Mesothelial cell of epicardium (in vitro differentiated cells): ENCODE measurements at places on chromosomes 2 and 18.

DNA sequence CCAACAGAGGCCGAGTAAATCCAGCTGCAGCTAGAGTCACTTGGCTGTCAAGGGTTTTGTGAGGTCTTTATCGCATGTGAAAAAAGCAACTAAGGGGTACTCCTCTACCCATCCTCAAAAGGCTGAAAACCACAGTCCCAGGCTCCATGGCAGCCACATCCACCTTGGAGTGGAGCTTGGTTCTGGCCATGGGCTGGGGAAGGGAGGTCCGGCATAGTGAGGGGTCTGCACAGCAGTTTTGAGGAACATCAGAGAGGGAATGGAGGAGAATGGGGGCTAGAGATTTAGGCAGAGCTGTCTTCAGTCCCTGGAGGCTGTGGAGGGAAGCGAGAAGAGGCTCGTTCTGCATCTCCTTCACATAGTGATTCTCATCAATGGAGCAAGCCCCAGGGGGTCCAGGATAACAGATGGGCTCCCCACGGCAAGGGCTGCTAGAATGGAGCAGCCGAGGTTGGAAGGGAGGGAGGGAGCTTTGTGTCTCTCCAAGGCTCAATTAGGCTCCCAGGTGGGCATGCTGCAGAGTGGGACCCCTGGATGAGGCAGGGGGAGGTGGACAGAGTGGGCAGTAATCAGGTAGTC is 21.0 kb downstream of the MROH2A start:
- H3K4me3 ChIP-seq = no peak overlapping the region
- DNase-seq = no peak
- H3K36me3 ChIP-seq = no peaks in the 10 kb centered on the region

DNA sequence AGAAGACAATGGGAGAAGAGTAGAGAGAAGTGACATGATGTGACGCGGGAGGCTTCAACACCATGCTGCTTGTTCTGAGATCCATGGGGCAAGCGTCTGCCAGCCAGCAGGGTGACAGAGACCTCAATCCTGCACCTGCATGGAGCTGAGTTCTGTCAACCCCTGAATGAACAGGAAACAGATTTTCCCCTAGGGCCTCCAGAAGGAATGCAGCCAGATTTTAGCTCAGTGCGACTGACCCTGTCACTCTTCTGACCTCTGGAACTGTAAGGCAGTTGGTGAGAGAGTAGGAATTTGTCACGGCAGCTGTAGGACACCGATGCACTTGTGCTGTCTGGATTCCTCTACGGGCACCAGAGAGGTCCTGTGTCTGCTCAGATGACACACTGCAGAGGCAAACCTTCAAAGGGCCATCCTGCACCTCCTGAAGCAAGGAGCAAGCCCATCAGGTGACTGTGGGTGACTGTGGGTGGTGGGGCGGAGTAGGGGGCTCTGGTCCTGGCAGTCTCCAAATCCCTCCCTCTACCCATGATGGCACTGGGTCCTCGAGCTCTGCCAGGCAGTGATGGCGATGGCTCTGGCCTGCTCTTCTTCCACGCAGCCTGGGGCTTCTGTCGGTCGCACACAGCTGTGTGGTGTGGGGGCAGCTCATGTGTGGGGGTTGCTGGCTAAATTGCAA is 194.3 kb upstream of the TWIST2 start:
- no peaks in the 10 kb centered on the region for H3K36me3 ChIP-seq
- peaks cover 45% of the 10 kb centered on the region for H3K4me1 ChIP-seq
- no peak overlapping the region for H3K4me3 ChIP-seq
- no peak overlapping the region for H3K27ac ChIP-seq
- DNase-seq = no peak
- no peaks in the 10 kb centered on the region for H3K27me3 ChIP-seq

DNA sequence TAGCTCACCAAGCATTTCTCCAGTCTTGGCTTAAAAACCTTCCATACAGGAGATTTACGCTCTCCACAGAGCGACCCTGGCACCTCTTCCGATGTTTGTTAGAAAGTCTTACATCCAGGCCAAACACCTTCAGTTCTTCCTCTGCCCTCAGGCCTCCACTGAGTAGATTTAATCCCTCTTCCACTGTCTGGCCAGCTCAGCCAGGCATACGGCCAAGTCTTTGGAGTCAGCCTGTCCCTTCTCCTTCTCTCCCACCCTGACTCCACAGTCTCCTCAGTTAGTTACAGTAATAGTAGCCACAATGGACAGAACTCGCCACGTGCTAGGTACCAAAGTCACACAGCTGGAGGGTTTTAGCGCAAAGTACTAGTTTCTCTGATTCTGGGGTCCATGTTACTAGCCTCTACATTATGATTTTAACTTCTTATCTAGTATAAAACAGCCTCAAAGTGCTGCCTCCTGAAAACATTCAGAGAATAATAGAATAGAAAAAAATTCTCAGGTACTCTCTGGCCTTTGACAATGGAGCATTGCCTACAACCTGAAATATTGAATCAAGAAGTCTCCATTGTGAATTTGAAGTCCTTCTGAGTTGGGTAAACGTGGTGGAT is 39.5 kb downstream of the THNSL2 start:
- no peak overlapping the region for H3K4me3 ChIP-seq
- no peaks in the 10 kb centered on the region for H3K36me3 ChIP-seq
- H3K27me3 ChIP-seq = no peaks in the 10 kb centered on the region
- H3K4me1 ChIP-seq = peaks cover 16% of the 10 kb centered on the region

DNA sequence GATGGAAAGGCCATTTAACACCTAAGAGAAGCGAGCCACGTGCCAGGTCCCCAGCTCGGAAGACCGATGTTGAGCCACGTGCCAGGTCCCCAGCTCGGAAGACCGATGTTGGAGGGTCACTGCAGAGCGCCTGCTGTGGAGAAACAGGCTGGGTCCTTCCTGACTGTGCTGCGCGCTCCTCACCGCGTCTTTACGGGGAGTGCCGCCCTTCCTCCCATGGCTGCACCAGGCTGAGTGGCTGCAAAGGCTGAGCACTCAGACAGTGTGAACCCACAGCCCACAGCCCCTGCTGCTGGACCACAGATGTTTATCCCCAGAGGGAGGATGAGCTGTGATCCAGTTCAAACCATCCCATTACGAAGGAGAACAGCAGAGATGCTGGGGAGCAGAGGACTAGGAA is 55.7 kb downstream of the RTP5 start:
- H3K4me3 ChIP-seq = no peak overlapping the region
- no peaks in the 10 kb centered on the region for H3K4me1 ChIP-seq
- no peak for DNase-seq
- peaks cover 7% of the 10 kb centered on the region for H3K27me3 ChIP-seq
- H3K36me3 ChIP-seq = no peaks in the 10 kb centered on the region
- no peak overlapping the region for H3K27ac ChIP-seq

DNA sequence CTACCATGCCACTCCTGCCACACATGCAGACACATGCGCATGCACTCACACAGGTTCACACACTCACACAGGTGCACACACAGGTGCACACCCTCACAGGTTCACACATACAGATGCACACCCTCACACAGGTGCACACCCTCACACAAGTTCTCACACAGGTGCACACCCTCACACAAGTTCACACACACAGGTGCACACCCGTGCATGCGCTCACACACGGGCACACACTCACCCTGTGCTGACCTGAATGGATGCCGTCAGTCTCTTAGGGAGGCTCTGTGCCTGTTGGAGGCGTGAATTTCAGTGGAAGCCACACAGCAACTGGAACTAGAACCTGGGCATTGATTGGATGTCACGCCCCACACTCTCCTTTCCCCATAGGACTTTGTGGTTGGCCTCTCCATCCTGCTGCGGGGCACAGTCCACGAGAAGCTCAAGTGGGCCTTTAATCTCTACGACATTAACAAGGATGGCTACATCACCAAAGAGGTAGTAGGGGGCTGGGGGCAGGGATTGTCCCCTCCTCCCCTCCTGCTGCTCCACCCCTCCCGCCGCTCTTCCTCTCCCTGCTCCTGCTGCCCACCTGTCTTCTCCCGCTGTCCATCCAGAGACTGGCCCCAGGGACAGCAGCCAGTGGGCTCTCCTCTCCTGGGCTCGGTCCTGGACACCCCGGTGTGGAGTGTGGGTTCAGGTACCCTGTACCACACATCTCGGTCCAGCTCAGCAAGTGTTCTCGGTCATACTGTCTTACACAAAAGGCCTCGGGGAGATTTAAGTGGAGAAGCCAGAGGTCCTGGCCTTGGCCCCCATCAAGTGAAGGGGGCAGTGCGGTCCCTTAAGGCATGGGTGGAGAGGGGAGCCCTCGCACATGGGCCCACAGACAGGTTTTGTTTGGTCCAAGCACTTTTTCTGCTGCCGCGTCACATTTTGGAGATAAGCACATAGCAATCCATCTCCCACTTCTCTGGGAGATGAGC is 21.0 kb upstream of the FAHD2A start:
- H3K4me3 ChIP-seq = no peak overlapping the region
- no peaks in the 10 kb centered on the region for H3K4me1 ChIP-seq
- no peaks in the 10 kb centered on the region for H3K36me3 ChIP-seq
- no peak overlapping the region for H3K27ac ChIP-seq

DNA sequence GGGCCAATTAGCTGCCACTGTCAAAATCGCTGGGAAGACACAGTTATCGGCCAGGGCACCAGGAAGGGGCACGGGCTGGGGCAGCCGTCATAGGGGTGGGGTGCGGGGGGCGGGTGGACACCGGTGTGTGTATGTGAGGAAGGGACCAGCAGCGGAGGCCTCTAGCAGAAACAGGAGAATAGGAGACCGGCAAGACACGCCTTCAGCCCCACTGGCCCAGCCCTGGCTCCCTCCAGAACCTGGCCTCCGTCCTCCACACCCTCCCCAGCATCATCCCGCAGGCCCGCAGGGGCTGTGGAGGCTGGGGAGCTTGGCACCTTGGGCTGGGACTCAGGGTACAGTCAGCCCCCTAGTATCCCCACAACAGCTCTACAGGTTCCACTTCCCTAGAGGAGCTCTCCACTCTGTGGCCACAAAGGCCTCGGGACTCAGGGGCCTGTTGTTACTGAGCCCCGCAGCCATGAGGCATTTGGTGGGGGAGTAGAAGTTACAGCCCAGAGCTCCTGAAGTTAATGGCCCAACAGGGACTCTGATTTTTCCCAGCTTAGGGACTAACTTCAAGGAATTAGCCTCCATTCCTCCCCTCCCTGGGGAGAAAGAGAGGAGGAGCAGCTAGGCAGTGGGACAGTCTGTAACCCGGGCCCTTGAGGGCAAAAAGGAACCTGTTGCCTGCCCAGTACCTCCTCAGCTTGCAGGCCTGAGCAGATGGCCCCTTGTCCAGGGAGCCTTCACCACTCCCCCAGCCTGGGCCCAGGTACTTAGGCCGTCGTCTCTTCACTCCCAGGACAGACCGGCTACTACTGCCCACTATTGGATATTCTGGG is 19.9 kb downstream of the SH2D6 start:
- DNase-seq = no peak

GRCh38 chr2:67038195-67038594 is 358.9 kb upstream of the ETAA1 start:
- no peaks in the 10 kb centered on the region for H3K36me3 ChIP-seq
- no peak overlapping the region for H3K4me3 ChIP-seq
- no peak for DNase-seq
- H3K27ac ChIP-seq = no peak overlapping the region

DNA sequence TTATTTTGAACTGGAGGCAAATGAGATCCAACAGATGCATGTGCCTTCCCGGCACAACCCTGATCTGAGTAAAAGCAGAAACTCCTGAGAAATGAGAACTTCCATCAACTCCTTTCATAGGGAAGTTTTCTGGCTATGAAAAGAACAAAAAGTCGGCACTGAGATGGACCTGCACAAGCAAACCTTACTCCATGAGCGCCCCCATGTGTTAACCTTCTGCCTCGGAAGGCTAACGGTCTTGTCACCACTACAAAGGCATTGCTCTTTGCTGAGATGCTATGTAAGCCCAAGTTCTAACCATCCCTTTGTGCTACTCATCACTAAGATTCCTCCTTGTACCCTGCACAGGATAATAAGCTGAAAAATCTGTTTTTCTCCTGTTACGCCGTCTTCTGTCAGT is 57.3 kb upstream of the SULT1C3 start:
- H3K4me3 ChIP-seq = no peak overlapping the region
- H3K4me1 ChIP-seq = no peaks in the 10 kb centered on the region
- peaks cover 3% of the 10 kb centered on the region for H3K27me3 ChIP-seq
- H3K36me3 ChIP-seq = no peaks in the 10 kb centered on the region
- no peak for DNase-seq
- H3K27ac ChIP-seq = no peak overlapping the region

GRCh38 chr2:60890393-60890707 is 9.0 kb downstream of the REL start:
- H3K4me3 ChIP-seq = no peak overlapping the region
- H3K4me1 ChIP-seq = peaks cover 23% of the 10 kb centered on the region
- no peaks in the 10 kb centered on the region for H3K27me3 ChIP-seq
- DNase-seq = no peak
- H3K27ac ChIP-seq = no peak overlapping the region

DNA sequence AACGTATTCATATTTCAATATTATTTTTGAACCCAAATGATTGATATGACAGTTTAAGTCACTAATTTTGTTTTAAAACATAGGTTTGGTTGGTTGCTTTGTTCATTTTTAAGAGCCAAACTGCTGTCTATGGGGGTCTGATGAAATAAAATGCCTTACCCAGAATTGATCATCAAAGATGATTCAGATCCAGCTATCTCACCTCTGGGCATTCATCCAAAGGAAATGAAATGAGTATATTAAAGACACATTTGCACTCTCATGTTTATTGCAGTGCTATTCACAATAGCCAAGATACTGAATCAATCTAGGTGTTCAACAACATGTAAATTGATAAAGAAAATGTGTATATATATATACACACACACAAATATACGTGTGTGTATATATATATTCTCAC is 326.9 kb upstream of the GULP1 start:
- H3K4me1 ChIP-seq = no peaks in the 10 kb centered on the region
- no peaks in the 10 kb centered on the region for H3K27me3 ChIP-seq
- H3K36me3 ChIP-seq = no peaks in the 10 kb centered on the region
- H3K4me3 ChIP-seq = no peak overlapping the region
- DNase-seq = no peak

DNA sequence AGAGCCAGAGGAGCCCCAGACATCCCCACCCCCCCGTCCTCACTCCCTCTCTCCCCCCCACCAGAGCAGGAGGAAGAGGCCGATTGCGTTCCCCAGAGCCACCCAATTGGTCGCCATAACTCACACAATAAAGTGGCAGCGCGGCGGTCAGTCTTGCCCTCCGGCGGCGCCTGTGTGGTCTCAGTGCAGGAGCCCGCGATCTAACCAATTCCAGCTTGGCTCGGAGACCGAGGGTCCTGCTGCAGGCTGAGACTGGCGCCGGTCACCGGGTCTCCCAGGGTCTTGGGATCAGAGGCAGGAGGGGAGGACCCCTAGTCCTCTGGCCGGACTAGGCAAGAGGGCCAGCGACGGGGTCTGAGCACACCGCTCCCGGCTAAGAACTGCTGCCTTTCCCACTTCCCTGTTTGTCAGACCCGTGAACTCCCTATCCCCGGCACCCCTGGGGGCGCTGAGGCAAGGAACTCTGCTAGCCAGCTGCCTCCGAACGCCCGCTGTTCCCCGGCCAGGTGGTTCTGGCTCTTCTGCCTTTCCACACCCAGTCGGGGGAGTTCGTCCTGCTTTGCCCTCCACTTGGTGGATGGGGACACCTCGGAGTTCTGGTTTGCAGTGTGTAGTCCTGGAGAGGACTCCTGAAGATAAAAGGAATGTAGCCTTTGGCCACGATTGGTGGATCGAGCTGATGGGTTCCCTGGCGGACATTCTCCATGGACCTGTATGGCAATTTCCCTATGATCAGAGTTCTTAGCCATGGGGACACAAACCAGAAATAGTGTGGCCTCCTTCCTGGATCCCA is 1.0 kb upstream of the HOXD12 start:
- no peaks in the 10 kb centered on the region for H3K36me3 ChIP-seq
- peak; percentile 39 for DNase-seq
- H3K4me3 ChIP-seq = peak overlapping the region; percentile 28
- H3K27ac ChIP-seq = no peak overlapping the region
- H3K4me1 ChIP-seq = peaks cover 8% of the 10 kb centered on the region
- H3K27me3 ChIP-seq = peaks cover 99% of the 10 kb centered on the region
